Right cardiac atrium (tissue), 5 donors: ENCODE measurements at places on chromosomes 6 and 20. TPM values are rescaled to one million over a fixed set of nuclear protein-coding genes. Genes with fewer than 3 reads are reported as not detected.

The XKR7 gene
- not detected for total RNA-seq

The C6orf163 gene
- total RNA-seq = 2.0 TPM

The F13A1 gene
- total RNA-seq = 134 TPM

The EDEM2 gene
- 25.9 TPM for total RNA-seq

The HCRTR2 gene
- not detected for total RNA-seq

DNA sequence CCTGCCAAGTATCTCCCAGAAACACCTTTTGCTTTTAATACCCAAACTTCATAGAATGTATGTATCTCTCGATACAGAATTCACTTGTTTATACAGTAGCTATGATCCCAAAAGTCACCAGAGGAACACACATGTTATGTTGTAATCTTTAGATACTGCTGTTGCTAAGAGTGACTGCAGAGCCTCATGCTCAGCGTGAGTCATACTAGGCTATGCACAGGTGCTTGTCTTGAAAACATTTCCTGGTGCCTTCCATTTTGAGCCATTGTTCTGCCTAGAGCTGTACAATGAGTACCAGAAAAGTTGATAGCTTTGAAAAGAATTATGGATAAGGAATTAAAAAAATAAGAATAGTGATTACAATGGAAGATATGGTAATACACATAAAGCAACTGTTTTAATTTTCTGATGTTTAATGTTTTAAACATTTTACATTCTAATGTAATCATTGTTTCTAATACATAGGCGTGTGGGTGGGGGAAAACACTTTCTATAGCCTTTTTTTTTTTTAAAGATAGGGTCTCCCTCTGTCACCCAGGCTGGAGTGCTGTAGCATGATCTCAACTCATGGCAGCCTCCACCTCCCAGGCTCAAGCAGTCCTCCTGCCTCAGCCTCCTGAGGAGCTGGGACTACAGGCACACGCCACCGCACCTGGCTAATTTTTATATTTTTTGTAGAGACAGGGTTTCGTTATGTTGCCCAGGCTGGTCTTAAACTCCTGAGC is 79.4 kb downstream of the CD24 start:
- DNase-seq = no peak

GRCh38 chr6:36263390-36264000 is 6.4 kb upstream of the PNPLA1 start:
- DNase-seq = no peak

GRCh38 chr20:52616629-52617028 is 355.5 kb upstream of the TSHZ2 start:
- no peak for DNase-seq

- DNase-seq = no peak
Observed at GRCh38 chr20:61520893-61521460, 268.9 kb downstream of the CDH4 start.

- DNase-seq = no peak
Observed at GRCh38 chr20:47320990-47321805, 35.3 kb downstream of the ZMYND8 start.

GRCh38 chr6:118725944-118726343 is 74.6 kb upstream of the CEP85L start:
- no peak for DNase-seq

GRCh38 chr6:43683708-43684455 is 3.7 kb downstream of the MRPS18A start:
- DNase-seq = no peak
